B cell (primary cell): ENCODE measurements at places on chromosomes 2 and 18. TPM values are rescaled to one million over a fixed set of nuclear protein-coding genes. Genes with fewer than 3 reads are reported as not detected.

The RESP18 gene
- total RNA-seq = not detected in 2 replicates

The CNRIP1 gene
- total RNA-seq = not detected in 2 replicates

The TLX2 gene
- total RNA-seq = 0.19 TPM in 1 of 2 replicates, not detected in the other

The RHOB gene
- 63.0 and 65.0 TPM in 2 replicates for total RNA-seq

The CLHC1 gene
- total RNA-seq = 12.0 and 12.8 TPM in 2 replicates

The KCNF1 gene
- total RNA-seq = not detected in 2 replicates
